HL-60 (cell line): ENCODE measurements at places on chromosomes 11 and 22.

DNA sequence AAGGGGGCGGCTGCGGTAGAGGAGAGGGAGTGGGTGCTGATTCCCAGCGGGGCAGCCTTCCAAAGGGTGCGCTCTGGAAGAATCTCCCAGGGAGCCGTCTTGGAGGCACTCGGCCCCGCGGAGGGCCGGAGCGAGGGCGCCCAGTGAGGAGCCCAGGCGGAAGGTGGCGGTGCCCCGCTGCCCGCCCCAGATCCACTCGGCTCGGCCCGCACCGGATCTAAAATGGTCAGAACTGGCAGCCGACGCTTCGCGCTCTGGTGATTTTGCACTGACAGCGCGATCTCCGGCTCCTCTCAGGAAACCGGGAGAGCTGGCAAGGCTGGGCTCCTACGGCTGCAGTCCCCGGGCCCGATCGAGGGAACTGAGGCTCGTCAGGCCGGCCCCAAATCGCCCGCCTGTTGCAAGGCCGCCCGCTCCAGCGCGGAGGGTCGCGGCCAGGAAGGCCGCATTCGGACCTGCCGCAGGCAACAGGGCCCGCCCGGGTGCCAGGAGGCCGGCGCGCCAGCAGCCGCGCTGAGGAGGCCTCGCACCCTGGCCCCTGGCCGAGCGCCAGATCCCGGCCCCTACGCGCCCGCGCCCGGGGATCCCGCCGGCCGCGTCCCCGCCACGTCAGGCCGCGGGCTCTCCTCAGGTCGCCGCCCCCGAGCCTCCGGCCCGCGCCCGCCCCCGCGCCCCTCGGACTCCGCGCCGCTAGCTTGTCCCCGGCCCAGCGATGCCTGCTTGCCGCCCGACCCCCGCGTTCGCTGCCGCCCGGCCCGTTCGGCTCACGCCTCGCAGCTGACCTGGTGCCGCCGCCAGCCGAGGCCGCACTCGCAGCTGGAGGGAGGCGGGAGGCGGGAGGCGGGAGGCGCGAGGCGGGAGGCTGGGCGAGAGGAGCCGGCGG, at the start of gene KLHL22:
Gene KLHL22 (minus strand): TSS at position 818 of the 883 bp plus-strand sequence. CDS start 6,584 bp downstream, outside the sequence.
- no peak for DNase-seq

DNA sequence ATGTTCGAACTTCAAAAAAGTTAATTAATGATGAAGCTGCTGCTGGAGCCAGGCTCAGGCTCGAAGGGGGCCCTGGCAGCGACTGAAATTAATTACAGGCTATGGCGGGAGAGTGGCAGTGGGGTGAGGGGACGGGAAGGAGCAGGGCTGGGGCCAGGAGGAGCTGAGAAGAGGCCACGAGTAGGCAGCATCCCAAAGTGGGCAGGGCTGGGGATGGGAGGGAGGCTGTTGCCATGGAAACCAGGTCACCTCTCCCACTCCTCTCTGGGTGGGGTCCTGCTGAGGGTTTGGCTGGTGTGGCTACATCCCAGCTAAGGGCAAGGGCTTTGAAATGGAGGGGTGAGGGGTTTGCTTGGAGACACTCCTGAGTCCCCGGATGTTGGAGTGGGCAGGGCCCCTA, 23.9 kb downstream of the CACNA1I start:
- DNase-seq, result no peak

DNA sequence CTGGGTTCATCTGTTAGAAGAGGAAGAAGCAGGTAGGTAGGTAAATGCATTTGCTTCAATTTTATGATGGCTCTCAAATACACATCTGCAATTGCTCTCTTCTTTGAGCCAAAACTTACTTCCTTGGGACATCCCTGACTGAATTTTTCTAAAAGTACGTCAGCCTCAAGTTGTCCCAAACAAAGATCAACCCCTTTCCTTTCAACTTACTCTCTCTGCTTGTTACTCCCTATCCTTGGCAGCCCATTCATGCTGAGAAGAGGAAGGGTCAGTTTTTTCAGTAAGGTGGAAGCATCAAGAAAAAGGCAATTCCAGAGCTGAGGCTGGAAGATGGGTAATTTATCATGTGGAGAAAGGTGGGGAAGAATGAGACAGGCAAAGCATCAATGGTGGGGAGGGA, 111.2 kb downstream of the LRRC32 start:
- DNase-seq, result no peak

GRCh38 chr11:65438257-65439151, 15.9 kb downstream of the NEAT1 start:
- DNase-seq, result no peak

DNA sequence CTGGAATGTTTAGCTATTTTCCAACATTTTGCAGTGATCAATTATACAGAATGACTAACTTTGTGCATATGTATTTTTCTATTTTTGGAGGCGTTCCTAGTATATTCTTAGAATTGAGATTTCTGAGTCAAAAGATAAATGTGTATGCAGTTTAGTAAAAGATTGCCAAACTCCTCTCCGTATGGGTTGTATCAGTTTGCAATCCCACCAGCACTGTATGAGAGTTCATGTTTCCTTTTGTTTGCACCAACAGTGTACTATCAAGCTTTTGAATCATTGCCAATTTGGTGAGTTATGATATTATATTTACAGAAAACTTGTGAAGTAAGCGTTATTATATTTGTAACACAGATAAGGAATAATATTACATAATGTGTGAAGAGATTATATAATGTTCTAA, 658.7 kb downstream of the JRKL start:
- DNase-seq, result no peak

DNA sequence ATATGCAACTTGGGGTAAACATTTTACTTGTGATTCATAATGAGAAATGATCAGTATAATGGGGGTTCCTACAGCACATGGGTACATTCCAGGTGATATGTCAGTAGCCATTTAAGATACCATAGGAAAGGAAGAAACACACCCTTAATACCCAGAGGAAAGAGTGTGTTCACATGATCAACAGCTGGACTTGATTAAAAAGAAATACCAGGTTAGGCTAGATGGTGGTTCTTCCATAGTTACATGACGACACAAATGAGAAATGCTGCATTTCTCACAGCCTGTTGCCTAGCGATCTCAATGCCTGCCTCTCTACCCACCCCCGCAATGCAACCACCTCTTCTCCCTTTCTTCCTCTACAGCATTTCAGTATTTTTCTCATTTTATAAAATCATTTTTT, 96.8 kb downstream of the TTC28 start:
- DNase-seq, result no peak

- no peak for DNase-seq
Observed at GRCh38 chr11:36354221-36355003, 58.3 kb downstream of the PRR5L start.

- DNase-seq, result no peak
Observed at GRCh38 chr11:3186166-3186953, 21.2 kb upstream of the OSBPL5 start.

DNA sequence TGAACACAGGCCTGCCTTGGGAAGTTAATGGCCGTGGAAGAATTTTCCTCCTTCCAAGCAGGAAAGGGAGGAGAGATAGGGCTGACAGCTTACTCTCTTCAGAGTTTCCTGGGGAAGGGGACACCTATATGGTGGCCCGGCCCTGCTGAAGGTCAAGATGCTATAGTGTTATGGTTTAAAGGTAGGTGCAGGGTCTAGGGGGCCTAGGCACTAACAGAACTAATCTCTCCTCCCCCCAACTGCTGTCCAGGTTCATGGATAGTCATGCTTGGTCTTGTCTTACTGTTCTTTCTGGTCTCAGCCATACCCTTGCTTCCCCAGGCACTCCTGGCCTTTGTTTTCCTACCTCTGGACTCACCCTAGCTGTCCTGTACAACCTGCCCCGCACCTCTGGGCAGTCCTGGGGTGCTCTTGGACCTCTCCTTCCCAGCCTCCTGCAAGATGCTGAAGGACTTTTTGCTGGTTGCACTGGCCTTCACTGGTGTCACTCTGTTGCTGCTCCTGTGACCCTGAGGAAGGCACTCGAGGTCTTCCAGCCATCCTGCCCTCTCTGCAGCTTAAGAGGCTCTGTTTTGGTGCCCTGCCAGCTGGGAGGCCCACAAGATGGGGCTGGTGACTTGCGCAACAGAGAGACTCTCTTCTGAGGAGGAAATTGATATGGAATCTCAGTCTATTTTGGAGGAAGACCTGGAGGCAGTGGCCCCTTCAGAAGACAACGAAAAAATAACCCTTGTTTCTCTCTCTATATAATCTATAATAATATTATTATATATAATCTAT, 17.9 kb downstream of the SEC14L3 start:
- peak; percentile 74 for DNase-seq

GRCh38 chr11:112408517-112408916, 147.9 kb upstream of the PLET1 start:
- no peak for DNase-seq

DNA sequence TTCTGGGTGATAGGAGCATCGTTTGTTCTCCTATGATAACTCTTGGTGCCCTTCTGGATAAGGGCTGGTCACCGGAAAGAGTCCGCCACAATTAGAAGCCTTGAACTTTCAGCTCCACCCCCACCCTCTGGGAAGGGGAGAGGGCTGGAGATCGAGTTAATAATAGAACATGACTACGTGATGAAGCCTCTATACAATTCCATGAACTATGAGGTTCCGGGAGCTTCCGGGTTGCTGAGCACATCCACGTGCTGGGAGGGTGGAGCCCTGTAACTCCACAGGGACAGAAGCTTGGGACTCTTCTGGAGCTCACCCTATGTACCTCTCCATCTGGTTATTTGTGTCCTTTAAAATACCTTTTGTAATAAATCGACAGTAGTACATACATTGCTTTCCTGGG, 40.3 kb downstream of the ARHGAP42 start:
- DNase-seq, result no peak

DNA sequence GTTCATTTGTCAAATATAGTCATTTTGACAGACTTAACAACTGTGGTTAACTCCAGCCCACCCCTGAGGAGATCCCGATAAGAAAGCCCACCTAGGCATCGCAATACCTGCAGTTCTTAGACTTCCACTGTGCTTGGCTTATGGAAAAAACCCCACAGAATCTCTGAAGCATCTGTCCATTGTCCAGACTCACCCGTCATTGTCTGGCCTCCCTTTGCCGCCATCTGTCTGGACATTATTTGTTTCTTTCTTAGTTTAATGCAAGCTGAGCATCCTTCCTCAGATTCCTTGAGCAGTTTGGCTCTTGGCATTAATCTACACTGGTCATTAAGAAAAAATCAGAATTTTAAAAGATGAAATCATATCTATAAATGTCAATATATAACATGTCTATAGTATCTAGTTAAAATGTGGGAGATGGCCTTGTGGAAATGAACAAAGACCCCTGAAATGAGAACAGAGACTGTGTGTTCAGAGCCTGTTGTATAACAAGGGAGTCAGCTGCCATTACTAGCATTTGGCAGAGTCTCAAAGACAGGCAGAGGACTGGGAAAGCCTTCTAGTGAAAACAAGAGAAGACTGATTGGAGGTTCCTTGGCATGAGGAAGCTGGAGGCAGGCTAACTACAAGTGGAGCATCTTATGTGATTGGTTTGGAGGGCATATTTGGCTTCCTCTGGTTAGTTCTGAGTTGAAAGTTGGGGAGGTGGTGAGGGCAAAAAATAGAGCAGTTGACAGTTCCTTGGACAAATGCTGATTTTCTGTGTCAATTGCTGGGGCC, 80.4 kb downstream of the SPON1 start:
- DNase-seq, result no peak

GRCh38 chr22:44750481-44750880, 1.9 kb upstream of the ARHGAP8 start:
- DNase-seq, result no peak

- no peak for DNase-seq
Observed at GRCh38 chr11:69944146-69944795, 125.1 kb upstream of the FGF3 start.

- no peak for DNase-seq
Observed at GRCh38 chr11:69475866-69476471, 5.5 kb upstream of the LINC01488 start.

GRCh38 chr11:122898799-122899198, 16.2 kb downstream of the JHY start:
- no peak for DNase-seq

DNA sequence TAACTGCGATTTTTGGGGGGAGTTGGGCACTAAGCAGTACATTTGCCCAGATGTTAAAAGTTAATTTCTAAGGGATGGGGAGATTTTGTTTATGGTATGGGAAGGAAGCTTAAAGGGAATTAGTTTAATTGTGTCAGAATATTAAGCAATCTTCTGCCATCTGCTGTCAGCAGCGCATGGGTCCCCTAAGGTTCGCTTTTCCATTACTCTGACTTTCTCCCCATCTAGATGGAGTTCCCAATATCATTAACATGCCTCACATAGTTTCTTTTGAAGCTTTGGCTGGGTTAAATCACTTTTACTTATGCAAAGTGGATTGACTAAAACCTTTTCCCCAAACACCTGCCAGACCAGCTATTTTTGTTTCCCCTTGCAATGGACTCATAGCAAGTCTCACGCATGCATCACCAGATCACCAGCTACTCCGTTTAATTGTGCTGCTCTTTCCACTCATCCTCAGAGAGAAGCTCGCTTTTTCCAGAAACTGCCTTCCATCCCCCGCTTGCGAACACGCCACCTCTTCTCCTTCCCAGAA, 172.7 kb downstream of the FAT3 start:
- DNase-seq, result no peak
